ENCODE measurements at places on chromosomes 6 and 20.

DNA sequence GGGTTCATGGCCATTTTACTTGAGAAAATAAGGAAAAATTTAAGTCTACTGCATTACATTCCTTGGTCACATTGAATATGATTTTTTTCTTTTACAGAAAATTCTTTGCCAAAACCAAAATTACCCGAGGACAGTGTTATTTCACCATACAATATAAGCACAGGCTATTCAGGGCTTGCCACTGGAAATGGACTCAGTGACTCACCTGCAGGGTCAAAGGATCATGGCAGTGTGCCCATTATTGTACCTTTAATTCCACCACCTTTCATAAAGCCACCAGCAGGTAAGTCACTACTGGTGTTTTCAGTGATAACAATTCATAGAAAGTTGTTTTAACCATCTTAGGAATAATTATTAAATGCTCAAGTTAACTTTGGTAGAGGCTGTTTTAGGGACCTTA is 16.2 kb downstream of the SOBP start:
- DNase-seq, result no peak

DNA sequence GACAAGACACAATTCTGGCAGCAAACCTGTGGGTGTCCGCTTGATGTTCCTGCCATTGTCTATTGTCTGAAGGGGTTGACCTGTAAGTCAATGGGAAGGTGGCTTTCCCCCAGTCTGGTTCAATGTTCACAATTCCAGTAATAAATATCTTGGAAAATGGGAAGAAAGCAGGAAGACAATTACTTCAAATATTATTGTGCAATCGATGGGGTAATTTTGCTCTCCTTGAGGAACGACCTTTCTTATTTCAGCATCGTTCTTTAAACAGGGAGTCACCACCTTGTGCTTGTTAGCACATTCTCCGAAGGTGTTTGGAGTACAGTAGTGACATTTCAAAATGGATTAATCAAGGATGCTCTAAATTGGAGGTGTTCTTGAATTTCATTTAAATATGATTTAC is 136.9 kb downstream of the BTBD3 start:
- no peak for DNase-seq

GRCh38 chr6:25193460-25194171 is 85.6 kb upstream of the CARMIL1 start:
- DNase-seq, result no peak

DNA sequence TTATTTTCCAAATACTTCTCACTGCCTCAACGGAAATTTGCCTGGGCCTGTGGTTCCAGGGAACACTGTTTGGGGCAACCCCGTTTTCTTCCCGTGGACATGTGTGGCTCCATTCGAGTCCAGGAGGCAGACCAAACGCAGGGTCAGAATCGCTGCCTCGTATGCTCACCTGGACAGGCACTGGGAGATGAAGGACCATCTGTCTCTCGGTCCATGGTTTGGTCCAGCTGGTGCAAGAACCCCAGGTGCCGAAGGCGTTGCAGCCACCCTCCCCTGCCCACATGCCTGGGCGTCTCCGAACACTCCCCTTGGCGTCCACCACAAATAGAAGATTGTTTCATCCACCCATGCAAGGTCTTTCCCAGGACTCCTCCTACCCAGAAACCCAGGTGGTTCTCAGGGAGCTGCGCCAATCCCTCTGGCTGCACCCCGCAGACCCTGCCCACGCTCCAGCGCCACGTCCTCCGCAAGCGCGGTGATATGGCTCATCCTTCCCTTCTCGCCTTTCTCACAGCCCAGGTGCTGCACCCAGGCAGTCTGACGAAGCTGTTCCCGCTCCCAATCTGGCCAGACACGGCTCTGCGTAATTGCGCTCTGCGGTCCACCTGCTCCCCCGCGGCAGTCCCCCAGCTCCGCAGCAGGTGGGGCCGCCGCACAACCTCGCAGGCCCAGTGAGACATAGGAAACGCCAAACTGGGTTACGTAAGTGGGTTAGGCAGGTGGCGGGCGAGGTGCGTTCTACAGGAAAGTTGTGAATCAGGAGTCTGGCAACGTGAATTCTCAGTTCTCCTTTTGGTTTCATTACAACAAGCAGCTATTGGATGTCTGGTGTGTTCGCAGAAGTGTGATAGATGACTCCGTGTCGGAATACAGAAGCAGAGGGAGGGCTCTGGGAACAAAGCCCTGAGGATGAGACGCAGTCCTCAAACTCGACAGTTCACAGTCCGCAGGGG is 146.2 kb upstream of the ECI2 start:
- peak; percentile 4 for DNase-seq

DNA sequence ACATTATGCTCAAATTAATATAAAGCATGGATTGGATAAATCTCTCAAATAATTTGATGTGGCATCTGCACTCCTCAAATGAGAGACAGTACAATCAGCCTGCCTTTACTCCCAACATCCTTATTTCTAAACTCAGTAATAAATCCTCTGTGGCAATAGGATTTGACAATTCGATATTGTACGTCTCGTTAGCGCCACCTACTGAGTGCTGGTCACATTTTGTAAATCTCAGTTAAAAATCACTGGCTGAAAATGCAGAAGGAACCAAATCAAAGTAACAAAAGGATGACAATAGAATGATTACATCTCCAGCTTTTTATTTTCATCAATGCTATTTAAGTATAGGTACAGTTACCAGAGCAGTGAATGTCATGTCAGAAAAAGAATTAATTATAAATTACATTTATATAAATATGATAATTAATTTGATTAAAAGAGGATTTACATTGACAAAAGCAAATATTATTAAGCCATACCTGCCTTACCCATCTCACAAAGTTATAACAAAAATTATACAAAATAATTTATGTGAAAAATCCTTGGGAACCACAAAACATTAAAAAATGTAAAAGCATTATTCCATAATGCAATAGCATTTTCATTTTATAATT is 20.2 kb upstream of the GJE1 start:
- DNase-seq, result peak; percentile 88

DNA sequence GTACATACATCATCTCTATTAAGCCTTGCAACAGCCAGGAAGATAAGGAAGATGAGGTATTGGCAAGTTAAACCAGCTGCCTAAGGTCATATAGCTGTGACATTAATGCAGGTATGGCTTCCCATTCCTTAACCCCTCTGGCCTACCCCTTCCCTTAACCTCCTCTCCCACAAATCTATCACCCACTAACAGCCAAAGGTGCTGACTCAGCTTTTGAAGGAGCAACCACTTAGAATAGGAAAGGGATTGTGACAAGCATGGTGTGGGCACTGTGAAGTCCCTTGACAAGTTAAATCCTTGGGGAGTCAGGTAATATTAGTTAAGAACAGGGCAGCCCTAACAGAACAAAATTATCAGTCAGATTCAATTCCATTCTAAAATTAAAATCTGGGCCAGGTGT is 5.4 kb upstream of the SH3BGRL2 start:
- no peak for DNase-seq

DNA sequence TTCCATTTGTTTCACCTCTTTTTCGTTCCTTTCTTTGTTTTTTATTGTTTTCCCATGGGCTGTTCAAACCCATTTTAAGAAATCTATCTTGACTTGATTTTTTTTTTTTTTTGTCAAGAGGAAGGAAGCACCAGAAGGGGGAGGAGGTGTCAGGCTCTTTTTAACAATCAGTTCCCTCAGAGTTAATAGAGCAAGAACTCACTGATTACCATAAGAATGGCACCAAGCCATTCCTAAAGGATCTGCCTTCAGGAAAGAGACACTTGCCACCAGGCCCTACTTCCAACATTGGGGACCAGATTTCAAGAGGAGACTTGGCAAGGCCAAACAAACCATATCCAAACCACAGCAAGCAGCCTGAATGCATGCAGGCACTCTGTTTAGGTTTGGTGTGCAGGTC is 168.0 kb downstream of the OTOR start:
- DNase-seq, result no peak

DNA sequence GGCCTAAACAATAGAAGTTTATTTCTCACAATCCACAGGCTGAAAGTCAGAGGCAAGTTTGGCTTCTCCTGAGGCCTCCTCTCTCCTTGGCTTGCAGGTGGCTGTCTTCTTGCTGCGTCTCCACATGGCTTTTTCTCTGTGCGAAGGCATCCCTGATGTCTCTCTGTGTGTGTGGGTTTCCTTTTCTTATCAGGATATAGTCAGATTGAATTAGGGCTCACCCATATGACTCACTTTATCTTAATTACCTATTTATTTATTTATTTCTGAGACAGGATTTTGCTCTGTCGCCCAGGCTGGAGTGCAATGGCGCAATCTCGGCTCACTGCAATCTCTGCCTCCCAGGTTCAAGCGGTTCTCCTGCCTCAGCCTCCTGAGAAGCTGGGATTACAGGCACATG is 30.7 kb downstream of the LINC00237 start:
- DNase-seq, result no peak
